ENCODE measurements at places on chromosomes 1 and 21.

GRCh38 chr1:16607433-16607851, 5.9 kb downstream of the NBPF1 start:
- no peak for DNase-seq

GRCh38 chr1:8607906-8608305, 209.5 kb downstream of the RERE start:
- DNase-seq = no peak

GRCh38 chr1:92784021-92784638, 778 bp downstream of the EVI5 start:
- DNase-seq = peak; percentile 68

DNA sequence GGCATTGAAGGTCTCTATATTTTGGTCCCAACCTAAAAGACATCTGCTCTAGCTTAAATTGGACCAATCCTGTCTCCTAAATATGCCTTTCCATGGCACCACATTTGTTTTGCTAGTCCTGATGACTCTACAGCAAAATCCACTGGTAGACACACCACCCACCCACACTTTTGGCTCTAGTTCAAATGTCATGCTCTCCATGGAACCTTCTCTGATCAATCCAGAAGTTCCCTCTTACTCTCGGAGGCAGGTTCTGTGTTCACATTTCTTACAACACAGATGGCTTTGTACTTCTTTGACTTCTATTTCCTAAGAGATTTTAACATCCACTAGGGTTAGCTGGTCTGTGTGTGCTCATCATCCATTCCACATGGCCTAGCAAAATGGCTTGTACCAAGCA, 151.3 kb downstream of the APP start:
- DNase-seq = peak; percentile 14

GRCh38 chr1:195332102-195332501, 1276.1 kb downstream of the KCNT2 start:
- no peak for DNase-seq

Data from fibroblast of mammary gland (primary cell).